SW480 (cell line): ENCODE measurements at places on chromosomes 7 and 10.

DNA sequence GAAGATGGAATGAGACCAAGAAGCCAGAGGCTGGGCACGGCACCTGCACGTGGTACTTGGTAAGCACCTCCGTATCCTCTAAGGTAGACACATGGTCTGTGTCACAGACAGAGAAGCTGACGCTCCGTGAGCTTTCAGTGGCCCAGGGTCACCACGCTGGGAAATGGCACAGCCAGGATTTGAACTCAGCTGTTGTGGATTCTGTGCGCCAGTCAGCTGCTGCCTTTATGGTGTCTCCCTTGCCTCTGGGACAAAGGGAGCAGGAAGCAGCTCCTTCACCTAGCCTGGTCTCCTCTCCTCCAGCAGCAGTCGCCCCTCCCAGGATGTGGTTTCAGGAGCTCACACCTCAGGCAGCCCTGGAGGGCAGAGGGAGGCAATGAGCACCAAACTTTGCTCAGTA lies 110.8 kb downstream of the ARHGAP22 start:
- DNase-seq = peak; percentile 26

- no peak for DNase-seq
Observed at GRCh38 chr7:82633592-82633991, 190.0 kb upstream of the CACNA2D1 start.

DNA sequence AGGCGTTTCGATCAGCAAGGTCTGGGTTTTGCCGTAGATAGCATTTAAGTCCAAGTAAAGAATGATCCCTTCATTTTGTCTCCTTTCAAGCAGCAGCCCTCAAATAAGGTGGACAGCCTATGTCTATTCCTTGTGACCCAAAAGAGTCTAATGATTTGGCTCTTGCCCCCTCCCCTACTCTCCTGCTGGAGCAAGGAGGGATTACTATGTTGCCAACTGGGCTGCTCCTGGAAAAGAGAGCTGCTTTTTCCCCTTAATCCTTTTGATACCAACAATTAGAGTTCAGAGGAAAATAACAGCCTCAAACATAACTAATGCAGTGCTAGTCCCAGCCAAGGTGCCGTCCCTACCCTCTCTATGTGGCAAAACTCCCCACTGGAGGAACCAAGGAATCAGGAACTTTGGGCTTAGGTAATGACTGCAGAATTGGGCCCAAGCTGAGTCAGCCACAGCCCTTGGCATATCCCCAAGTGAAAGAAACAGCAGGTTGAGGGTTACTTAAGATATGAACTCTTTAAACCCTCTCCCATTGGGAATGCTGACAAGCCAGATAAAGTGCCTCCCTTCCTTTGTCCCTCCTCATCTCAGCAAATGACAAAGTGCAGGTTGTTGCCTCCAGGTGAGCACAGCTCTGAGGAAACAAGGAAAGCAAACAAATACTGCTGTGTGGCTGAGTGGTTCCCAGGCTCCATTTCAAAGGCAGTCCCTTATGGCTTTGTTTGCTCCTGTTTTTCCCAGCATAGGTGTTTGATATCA lies 643.7 kb downstream of the INHBA start:
- DNase-seq = peak; percentile 3

DNA sequence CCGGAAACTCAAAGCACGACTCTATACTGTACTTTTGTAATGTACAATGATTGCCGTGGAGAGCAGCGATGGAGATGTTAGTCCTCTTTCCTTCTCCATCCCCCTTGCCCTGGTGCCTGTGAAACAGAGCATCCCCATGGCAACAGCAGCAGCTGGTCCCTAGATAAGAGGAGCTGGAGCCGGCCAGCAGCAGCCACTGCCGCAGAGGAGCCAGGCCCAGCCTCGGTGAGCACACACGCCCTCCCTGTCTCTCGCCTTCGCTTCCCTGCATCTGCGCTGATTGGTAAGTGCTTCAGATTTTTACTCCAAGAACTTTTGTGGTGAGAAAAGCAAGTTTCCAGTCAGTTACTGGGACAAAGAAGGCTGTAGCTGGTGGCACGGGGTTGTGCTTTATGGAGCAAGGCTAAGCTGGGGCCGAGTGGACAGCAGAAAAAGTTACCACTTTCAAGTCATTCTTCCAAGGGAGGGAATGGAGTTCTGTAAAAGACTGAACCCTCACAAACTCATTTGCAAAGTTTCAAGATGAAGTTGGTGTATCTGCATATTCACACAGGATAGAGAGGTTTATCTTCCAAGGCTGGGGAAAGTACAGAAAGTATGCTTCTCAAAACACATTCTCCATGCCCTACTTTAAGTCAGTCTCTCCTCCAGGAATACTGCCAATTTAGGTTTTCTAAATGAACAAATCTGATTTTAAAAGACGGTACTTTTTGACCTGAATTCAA lies at the start of gene PPP1R17:
Gene PPP1R17 (plus strand): TSS at position 192 of the 725 bp plus-strand sequence. CDS start 5,227 bp downstream, outside the sequence.
- no peak for DNase-seq

DNA sequence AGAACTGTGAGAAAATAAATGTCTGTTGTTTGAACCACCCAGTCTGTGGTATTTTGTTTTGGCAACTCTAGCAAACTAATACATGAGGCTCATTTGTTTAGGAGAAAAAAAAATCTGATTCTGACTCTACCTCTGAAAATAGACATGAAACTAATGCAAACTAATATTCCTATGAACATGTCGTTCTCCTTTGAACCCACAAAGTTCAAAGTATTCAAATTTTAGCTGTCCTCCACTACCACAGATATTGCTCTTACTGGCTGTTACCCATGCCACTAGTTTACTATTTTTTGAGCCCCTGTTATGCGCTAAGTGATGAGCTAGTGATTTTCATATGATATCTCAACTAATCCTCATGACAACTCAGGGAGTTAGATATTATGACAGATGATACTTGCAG lies 58.8 kb upstream of the ZNF804B start:
- DNase-seq = no peak

DNA sequence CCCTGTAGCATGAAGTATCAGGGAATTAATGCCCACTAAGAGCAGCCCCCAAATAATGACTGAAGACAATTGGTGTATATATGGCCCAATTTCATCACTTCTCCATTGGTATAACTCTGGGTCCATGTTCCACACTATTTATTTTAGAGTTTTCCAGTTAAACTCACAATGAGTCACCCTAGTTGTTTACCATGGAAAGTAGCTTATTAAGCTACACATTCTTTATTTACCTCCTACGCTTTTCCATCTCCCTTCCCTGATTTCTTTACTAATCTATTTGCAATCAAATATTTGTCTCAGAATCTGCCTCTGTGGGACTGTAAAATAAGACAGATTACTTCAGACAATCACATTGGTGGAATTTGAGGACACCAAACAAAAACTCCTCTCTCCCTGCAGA lies 655.6 kb downstream of the SORCS1 start:
- no peak for DNase-seq

- DNase-seq = no peak
Observed at GRCh38 chr10:114408968-114409444, 4.7 kb upstream of the AFAP1L2 start.
